Right lung (tissue), 10 donors: ENCODE measurements at places on chromosomes 1 and 21.

- DNase-seq, result no peak
Observed at GRCh38 chr1:154726443-154726842, 118.5 kb upstream of the ADAR start.

- no peak for DNase-seq
Observed at GRCh38 chr1:145926686-145927062, 610 bp downstream of the RBM8A start.

GRCh38 chr1:225909477-225909876 is 14.6 kb downstream of the PYCR2 start:
- DNase-seq, result no peak

DNA sequence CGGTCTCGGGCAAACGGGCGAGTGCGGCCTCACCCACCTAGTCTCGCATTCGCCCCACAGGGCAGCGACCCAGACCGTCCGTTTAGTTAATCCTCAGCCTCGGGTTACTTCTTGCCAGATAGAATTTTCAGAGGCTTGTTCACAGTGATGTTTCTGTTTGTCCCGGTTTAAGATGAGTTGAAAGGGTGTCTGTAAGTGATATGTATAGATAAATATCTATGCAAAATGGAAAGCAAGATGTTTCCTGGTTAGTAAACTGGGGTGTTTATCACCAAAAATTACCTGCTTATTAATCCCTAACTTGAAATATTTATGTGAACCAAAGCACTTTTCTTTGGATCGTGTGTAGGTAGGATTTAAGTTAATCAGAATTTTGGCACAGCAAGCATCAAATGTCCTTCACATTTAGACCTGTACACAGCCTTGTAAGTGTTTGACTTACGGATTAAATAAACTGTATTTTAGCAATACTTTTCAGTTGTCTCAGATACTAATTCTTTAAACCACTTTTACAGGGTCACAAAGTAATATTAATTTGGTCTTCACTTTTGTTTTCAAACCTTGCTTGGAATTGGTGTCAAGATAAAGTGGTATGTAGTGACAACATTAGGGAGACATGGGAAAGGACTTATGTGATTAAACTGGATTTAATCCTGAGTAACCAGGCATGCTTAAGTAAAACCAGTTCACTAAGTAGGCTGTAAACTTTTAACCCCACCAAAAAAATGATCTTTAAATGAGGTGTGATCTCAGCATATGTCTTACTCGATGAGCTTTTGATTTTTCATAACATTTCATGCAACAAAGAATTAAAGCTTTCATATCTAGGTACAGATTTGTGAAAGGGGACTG is 914 bp downstream of the ZNF326 start:
- DNase-seq, result peak; percentile 28

GRCh38 chr1:94209425-94209824 is 28.0 kb downstream of the ARHGAP29 start:
- no peak for DNase-seq
